ENCODE measurements at places on chromosomes 3 and 15.
A peak's percentile ranks its signal among the peaks of the same experiment; 100 is the strongest.

DNA sequence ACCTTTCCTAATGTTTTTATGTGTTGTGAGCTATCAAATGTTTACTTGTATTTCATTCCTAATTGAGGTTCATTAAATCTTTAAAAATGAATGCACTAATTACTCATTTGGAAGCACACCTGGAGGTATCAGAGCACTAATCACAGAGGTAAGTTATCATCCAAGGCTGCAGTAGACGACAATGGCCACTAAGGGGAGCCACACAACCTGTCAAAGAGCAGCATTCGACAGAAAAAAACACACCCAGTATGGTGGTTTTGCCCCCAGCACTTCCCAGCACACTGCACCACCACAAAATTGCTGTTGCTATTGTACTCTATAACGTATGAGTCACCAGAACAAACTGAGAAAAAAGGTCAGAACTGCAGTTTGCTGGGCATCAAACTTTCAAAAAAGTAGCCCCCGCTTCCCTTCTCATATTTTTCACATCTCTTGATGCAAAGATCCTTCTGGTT, 205.9 kb upstream of the IGF1R start:
- peak; percentile 15 for DNase-seq

DNA sequence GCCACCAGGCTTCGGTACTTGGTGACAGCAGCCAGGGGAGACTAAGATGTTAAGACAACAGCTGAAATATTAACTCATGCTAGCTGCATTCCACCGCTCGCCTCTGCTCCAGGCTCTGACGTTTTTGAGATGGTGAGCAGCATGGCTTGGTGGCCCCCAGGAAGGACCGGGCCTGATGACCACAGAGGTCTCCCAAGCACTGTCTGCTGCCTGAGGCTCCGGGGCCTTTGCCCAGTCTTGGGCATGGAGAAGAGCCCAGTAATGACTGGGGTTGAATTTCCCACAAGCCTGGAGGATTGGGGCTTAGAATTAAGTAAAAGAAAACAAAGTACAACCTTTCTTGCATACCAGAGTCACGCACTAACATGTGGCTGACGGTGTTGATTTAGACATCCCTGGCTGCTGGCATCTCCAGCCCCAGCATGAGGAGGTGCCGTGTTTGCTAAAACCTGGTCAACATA, 243.6 kb upstream of the LYSMD4 start:
- no peak for DNase-seq

- DNase-seq, result peak; percentile 79
Observed at GRCh38 chr15:73994413-73994883, at the start of gene PML. TSS of gene PML (plus strand) at chr15:73994716. CDS start at chr15:73994813, 97 bp downstream.

- no peak for DNase-seq
Observed at GRCh38 chr15:84987949-84988624, 6.4 kb downstream of the PDE8A start.

DNA sequence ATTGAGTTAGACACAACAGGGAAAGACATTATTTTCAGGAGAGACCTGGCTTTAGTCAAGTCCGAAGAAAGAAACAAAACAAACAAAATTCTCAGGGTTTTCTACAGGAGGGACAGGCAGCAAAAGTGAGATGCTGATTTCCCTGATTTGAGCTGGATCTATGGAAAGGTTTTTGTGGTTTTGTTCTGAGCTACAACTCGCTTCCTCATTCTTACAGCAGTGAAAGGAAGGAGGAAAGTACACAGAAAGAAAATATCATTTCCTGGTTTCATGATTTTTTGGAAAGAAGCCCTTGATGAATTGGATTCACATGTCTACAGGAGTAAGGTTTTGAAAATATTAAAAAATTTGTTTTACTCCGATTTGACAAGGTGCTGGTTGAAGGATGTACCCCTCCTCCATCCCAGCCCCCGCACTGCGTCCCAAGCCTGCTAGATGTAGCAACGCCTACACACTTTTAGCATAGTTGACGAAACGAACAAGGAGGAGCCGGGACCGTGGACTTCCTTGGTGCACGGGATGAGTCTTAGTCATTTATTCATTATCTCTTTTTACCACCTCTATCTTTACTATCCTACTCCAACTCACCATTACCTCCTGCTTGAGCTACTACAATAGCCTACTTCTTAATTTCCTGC, 10.8 kb downstream of the PRICKLE2 start:
- no peak for DNase-seq

DNA sequence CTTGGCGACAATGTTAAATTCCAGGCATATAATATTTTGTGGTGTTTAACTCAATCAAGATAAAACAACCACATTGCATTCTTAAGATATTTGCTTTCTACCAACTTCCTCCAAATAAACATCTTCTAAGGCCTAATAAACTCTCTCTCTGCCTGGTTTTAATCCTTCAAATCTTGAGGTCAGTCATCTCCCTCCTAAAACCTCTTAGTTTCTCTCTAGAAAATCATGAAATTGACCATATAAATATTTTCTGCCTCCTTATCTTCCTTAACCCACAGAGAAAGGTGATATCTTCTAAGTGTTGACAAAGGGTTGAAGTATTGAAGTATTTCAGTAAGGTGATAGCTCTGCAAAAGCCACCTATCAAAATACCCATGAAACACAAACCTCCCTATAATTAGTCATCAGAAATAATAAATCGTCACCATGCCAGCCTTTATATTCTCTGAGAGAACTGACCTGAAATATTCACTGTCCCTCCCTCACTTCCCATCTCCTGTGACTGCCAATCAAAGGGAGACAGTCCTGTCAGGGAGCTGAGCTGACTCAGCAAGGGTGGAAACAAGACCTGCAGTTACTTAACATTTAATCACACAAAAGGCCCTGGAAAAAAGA, 1261.1 kb downstream of the ROBO1 start:
- no peak for DNase-seq

DNA sequence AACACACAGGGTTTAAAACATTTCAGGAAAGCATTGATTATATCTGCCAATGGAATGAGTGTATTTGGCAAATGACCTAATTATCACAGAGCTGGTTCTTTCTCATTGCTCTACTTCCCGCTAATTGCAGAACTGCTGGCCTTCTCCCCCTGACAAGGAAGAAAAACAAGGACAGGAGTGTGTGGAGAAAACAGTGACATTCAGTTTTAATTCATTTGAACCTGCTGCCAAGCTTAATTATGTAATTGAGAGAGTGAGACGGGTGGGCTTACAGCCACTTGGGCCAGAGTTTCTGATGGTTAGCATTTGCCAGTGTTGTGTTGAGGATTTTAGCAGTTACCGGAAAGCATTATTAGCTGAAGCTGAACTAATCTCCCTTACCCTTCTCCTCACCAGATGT, 301.4 kb downstream of the RBMS3 start:
- DNase-seq, result no peak

Measured in NCI-H1694 treated with DMSO at 0.1 percent for 48 hours (cell line).